ENCODE measurements at places on chromosomes 7 and 10.

DNA sequence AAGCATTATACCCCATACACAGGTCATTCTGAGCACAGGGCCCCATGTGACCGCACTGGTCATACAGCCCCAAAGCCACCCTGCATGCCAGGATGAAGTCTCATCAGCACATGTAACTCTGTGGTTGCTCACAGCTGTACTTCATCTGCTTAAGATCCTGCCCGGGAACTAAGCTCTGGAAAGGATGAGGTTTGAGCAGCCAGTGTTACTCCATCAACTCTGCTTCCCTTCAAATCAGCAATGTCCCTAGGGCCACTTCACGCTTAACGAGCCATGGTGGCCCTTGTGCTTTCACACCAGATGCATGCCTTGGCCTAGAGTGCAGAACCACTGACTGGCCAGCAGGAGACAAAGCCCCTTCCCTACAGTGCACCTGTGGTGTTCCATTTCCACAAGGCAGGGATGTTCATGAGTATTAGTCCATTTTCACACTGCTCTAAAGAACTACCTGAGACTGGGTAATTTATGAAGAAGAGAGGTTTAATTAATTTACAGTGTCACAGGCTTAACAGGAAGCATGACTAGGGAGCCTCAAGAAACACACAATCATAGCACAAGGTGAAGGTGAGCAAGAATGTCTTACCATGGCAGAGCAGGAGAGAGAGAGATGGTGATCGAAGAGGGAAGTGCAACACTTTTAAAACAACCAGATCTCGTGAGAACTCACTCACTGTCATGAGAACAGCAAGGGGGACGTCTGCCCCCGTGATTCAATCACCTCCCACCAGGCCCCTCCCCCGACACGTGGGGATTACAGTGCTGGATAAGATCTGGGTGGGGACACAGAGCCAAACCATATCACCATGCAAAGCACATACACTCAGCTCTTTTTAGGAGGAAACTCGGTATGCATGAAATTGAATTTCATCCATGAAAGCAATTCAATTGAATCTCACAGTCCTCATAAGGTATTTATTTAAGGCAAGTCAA lies 149.0 kb upstream of the CDCA7L start:
- no peak for DNase-seq

DNA sequence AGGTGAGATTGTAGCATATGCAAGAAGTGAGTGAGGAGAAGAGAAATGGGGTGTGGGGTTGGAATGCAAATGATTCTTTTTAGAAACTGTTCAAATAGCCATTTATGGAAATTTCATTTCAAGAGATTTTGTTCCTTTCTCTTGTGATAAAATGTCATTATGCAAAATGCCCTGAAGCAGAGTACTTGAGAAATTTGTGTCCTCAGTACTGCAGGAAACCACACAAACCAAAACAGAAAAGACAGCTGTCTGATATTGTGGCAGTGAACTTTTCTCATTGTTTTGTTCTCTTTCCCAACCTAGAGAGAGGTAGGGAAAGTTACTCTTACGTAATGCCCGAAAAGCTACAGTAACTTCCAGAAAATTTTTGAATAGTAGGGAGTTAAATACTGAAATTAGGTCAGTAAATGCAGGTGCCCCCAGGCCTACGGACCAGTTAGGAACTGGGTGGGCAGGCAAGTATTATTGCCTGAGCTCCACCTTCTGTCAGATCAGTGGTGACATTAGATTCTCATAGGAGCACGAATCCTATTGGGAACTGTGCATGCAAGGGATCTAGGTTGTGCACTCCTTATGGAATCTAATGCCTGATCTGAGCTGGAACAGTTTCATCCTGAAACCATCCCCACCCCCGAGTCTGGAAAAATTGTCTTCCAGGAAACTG lies 34.0 kb downstream of the DLD start:
- no peak for DNase-seq

DNA sequence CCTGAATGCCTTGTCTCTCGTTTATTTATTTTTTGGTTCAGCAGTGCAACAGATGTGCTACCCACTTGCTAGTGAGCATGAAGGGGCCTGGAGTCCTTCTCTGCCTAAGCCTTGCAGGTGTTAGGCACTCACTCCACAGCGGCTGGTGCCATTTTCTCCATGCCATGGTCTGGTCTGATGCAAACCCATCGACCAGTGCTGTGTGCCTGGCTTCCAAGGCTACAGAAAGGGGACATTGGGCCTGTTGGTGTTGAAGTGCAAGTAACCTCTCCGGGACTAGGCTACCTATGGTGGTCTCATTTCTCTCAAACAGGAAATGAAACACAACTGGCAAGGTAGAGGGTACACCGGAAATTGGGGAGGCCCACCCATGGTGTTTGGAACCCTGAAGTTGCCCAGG lies 198.1 kb downstream of the ADARB2 start:
- DNase-seq = no peak

DNA sequence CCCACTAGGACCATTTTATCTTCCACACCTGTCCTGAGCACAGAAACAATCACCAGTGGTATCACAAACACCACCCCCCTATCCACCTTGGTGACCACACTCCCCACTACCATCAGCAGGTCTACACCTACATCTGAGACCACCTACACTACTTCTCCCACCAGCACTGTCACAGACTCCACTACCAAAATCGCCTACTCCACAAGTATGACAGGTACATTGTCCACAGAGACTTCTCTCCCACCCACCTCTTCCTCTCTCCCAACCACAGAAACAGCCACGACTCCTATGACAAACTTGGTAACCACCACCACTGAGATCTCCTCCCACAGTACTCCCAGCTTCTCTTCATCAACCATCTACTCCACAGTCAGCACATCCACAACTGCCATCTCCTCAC lies 3.3 kb downstream of the MUC3A start:
- no peak for DNase-seq

DNA sequence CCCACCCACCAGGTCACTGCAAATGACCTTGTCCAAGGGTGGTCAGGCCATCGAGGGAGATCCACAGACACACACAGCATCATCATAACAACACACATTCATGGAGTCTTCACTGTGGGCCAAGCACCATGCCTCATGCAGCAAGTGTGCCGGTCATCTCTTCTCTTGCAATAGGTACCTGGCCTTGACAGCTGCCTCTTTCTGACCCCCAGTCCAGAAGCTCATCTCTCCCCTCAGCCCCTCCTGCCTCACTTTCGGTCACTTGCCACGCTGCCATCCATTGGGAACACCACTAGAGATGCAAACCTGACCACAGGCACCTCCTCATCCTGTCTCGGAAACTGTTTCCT lies 75.9 kb downstream of the OAT start:
- no peak for DNase-seq

DNA sequence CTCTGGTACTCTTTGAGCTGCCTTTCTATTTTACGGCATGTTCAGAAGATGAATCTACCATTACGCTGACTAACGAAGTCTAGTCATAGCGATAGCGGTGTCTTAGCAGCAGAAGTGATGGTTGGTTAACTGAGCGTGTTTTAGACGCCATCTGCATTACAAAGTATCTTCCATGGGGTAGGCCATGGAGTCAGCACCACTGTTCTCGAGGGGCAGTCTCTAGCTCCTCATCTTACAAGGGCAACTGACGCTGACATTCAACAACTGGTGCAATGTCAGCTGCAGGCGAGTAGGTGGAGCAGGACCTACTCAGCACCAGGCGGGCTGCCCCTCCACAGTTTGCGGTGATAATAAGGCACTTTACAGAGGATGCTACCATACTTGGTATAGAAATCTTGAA lies 88.7 kb downstream of the ADARB2 start:
- DNase-seq = no peak

DNA sequence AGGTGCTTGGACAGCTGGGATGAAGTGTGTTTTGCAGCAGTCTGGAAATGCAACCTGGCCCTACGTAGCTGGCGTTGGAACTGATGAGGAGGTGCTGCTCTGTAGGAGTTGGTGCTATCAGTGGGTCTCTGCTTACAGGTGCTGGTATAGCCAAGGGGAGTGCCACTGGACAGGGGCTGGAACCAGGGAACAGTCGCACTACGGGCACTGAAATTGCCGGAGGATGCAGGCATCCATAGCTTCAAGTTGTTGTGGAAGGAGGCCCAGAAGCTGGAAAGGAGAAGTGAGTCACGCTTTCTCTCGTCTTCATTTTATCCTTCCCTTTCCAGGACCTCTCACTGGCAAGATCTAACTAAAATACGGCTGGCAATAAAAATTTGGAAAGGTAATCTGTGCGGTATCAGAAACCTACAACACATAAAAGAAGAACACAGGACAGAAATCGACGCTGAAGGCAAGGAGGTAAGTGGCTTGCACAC lies 25.8 kb downstream of the MACC1 start:
- no peak for DNase-seq

DNA sequence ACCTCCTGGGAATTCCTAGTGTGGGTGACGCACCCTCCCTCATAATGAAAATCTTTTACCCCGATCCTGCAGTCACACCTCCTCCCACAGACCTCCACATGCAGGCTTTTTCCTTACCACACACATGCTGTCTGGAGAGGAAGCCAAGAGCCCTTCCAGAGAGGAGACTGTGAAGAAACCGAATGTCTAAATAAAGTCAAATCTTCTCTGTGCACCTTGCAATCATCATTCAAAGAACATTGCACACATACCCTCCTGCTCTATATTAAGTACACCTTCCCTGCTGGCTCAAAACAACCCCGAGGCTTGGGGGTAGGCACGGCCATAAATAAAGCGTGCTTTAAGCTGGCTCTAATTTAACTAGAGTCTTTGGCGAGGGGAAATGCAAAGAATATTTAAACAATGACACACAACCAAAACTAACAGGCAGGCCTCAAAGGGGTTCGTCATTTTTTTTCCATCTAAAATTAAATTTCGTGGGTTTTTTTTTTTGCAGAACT lies 34.9 kb downstream of the CALML3 start:
- no peak for DNase-seq

DNA sequence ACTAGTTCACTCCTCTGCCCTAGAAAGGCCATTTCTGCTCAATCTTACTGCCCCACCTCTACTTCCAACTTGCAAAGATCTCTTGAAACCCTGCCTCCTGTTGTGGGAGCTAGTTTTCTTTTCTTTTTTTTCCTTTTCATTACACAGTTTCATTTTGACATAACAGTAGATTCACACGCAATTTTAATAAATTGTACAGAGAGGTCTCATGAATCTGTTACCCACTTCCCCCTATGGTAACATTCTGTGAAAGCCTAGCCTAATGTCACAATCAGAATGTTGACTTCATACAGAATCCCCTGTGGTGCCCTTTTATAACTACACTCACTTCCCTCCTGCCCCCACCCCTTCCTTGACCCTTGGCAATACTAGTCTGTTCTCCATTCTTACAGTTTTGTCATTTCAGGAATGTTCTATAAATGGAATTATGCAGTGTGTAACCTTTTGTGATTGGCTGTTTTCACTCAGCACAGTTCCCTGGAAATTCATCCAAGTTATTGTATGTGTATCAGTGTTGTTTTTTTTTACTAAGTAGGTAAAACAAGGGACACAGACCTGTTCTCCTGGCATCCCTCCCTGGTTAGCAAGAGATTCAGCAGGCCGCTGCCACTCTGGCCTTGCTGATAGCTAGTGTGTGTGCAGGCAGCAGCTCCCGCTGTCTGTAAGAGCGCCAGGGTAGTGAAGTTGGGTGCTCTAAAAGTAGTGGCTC lies 21.5 kb downstream of the CHST3 start:
- peak; percentile 52 for DNase-seq

- DNase-seq = no peak
Observed at GRCh38 chr7:70574970-70575799, 556.8 kb upstream of the GALNT17 start.

GRCh38 chr10:95309958-95310357 lies 19.2 kb upstream of the PDLIM1 start:
- no peak for DNase-seq

DNA sequence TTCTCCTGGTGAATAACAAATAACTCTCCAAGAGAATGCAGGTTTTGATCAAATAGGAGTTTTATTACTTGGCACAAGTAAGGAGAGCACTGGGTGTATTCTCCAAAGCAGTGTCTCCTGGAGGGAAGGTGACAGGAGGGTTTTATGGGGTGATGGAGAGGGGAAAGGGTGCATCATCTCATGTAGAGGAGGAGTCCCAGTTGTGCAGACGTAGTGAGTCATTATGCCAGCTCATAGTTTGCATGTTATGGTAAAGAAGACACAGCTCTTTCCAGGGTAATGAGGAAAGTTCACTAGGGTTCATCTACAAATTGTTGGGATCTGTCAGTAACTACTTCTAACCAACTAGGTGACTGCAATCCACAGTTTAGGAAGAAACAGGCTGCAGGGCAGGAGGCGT lies 347.9 kb upstream of the MEOX2 start:
- DNase-seq = no peak

DNA sequence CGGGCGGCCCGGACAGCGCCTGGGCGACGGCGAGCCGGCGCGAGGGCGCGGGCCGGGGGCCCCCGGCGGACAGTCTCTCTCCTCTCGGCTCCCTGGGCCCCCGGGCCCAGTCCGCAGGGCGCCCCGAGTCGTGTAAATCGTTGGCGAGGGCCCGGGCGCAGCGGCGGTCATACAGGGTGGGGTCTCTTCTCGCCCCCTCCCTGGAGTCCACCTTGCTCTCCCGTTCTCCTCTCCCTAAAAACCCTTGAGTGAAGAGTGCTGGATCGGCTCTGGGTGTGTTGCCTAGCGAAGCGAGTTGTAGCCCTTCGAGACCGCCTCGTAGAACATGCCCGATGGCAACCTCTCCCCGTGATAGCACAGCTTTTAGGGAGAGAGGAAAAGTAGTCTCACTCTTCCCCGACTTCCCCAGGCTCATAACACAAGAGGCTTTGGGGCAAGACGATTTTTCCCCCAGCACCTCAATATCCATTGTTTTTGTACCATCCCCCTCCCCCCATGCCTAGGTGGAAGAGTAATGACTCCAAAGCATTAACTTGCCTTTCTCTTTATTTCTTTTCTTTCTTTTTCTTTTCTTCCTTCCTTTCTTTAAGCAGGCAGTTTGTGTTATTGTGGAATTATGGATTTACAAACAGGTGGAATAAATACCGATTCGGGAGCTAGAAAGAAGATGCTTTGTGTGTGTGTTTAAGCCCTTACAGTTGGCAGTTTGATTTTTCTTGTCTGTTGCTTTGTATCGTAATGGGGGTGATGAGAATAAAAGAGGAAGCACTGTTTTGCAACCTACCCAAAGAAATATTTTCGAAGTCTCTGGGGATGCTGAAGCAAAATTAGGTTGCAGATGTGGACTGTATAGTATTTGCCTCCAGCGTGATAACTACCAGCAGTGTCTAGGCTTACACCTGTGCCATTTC lies 822 bp downstream of the SHOC2 start:
- DNase-seq = peak; percentile 60

DNA sequence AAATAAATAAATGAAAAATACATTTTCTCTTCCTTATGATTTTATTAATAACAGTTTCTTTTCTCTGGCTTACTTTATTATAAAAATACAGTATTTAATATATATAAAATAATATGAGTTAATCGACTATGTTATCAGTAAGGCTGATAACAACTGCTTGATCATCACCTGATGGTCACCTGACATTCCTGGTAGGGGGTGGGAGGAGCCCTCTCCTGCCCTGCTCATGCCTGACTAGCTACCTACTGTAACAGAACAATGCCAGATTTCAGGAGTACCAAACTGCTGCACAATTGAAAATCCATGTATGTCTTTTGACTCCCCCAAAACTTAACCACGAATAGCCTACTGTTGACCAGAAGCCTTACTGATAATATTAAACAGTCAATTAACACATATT lies 1.3 kb upstream of the APBB1IP start:
- no peak for DNase-seq

GRCh38 chr10:35950701-35951100 lies 308.6 kb upstream of the FZD8 start:
- DNase-seq = no peak

- DNase-seq = no peak
Observed at GRCh38 chr7:17526621-17527020, 228.2 kb downstream of the AHR start.
